ENCODE measurements at places on chromosomes 4 and X.

GRCh38 chr4:165111906-165112367 is 723 bp downstream of the TMEM192 start:
- no peak for DNase-seq

DNA sequence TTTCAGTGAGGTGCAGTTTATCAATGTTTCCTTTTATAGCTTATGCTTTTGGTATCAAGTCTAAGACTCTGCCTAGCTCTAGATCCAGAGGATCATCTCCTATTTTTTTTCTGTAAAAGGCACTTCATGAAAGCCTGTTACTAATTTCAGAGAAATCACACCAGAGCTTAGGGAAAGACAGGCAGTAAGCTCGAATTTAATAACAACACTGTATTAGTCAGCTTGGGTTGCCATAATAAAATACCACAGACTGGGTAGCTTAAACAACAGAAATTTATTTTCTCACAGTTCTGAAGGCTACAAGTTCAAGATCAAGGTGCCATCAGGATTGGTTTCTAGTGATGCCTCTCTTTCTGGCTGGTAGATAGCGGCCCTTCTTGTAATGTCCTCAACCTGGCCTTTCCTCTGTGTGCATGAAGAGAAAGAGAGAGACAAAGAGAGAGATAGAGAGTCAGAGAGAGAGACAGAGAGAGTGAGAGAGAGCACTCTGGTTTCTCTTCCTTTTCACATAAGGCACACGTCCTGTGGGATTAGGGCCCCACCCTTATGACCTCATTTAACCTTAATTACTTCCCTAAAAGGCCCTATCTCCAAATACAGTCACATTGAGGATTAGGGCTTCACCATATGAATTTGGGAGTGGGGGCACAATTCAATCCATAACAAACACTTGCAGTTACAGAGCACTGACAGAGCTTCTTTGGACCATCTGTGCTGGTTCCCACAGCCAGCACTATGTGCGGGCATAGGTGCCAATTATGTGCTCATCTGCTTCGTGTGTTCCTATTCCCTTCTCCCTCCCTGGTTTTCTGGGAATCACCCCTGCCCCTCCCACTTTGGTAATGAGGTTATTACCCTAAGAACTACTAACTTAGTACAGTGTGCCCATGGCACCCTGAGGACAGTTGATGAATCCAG is 114.8 kb upstream of the MED14 start:
- DNase-seq, result no peak

GRCh38 chr4:2286904-2287593 is 25.1 kb upstream of the MXD4 start:
- no peak for DNase-seq

DNA sequence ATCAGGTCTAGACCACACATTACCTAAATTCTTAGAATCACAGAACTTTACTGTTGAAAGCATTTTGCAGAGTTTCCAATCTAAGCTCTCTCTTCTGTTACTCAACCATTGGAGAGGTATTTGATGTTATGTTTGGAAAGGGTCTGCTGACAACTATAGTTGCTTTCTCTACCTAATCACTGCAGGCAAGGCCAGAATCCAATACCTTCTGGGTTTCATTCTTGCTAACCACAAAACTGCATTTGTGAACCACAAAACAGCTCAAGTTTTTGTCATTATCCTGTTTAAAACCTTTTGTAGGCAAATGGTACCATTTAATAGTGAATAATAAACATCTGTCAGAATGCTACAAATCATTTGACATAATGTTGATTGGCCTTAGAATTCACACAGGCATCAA is 380.1 kb downstream of the GASK1B start:
- no peak for DNase-seq

GRCh38 chr4:73315091-73315490 is 56.5 kb upstream of the ANKRD17 start:
- no peak for DNase-seq

DNA sequence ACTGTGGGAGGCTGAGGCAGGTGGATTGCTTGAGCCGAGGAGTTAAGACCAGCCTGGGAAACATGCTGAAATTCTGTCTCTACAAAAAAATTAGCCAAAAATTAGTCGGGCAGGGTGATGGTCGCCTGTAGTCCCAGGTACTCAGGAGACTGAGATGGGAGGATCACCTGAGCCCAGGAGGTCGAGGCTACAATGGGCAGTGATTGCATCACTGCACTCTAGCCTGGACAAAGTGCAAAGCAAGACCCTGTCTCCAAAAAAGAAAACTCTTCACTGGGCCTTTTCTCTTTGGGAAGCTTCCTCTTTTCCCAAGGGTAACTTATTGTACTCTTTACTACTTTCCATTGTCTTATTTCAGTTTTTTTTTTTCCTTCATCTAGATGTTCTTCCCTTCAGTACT is 88.9 kb downstream of the UBE2K start:
- no peak for DNase-seq
